ENCODE measurements at places on chromosomes 4 and X.

DNA sequence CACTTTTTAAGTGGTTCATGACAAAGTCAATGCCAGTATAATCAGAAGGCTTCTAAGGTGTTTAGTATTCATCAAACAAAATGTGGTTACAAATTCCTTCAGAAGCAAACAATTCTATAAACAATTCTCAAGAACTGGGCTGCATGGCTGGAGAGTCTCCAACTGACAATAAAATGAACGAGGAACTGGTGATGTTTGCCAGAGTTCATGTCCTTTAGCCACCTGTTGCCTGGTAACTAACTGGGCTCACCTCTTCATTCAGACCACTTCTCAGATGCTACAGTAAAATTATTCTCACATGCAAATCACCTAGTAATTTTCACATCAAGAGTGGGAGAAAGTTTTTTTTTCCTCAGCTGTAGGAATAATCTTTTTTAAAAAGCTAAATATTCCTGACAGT is 53.3 kb downstream of the CAMK2D start:
- H3K27me3 ChIP-seq, result no peaks in the 10 kb centered on the region
- H3K4me3 ChIP-seq, result no peak overlapping the region
- peaks cover 2% of the 10 kb centered on the region for H3K4me1 ChIP-seq
- no peak overlapping the region for H3K27ac ChIP-seq
- H3K36me3 ChIP-seq, result peaks cover 9% of the 10 kb centered on the region

- no peak overlapping the region for H3K4me3 ChIP-seq
- H3K4me1 ChIP-seq, result no peaks in the 10 kb centered on the region
- H3K36me3 ChIP-seq, result no peaks in the 10 kb centered on the region
Observed at GRCh38 chrX:97968376-97969163, 1084.9 kb downstream of the RPA4 start.

GRCh38 chr4:176981551-176981950 is 188.8 kb upstream of the VEGFC start:
- H3K36me3 ChIP-seq, result no peaks in the 10 kb centered on the region
- no peak for DNase-seq
- H3K27me3 ChIP-seq, result no peaks in the 10 kb centered on the region
- H3K27ac ChIP-seq, result no peak overlapping the region
- no peak overlapping the region for H3K4me3 ChIP-seq

DNA sequence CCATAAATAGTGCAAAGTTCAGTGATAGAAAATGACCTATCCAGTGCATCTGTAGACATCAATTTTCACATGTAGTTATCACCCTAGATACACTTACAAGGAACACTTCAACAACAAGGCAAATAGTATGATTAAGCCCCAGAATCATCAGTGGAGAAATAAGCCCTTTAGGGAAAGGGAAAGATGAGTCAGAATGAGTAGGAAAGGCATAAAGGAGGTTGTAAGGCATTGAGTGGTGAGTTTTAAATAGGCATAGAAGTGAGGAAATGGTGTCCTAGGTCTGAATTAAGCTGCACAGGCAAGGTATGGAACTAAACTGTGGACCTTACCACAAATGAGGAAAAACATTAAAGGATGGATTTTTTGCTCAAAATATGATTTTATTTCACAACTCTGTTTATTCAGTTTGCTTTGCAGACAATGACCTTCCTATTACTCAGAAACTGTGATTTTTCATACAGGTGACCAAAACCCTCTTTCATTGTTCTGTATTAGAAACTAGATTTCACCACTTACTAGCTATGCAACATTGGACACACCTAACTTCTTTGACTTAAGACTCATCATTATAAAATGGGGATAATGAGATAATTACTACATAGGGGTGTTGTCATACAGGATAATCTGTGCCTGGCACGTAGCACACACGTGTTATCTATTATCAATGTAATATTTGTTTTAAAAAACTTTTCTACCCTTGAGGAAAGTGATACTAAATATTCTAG is 57.0 kb upstream of the MAP9 start:
- H3K27me3 ChIP-seq, result no peaks in the 10 kb centered on the region
- no peaks in the 10 kb centered on the region for H3K36me3 ChIP-seq
- no peak overlapping the region for H3K4me3 ChIP-seq
- H3K4me1 ChIP-seq, result no peaks in the 10 kb centered on the region
- no peak for DNase-seq

DNA sequence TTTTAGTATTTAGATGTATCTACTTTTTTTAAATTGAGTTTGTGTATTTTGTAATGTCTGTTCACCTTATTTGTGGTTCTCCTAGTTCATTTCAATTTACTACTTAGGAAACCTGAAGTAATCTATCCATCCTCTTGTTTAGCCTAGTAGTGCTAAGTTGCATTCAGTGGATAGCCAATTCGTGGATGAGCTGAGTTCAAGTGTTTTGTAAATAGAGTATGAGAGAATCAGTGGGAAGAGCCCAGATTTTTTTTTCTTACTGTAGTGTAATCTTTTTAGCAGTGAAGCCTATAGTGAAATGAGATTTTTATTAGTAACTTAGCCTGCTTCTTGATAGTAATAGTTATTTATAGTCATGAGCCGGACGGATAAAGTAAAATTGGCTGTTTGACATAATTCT is 21.7 kb downstream of the STAG2 start:
- peaks cover 4% of the 10 kb centered on the region for H3K36me3 ChIP-seq
- no peaks in the 10 kb centered on the region for H3K27me3 ChIP-seq
- peaks cover 23% of the 10 kb centered on the region for H3K4me1 ChIP-seq
- H3K4me3 ChIP-seq, result no peak overlapping the region
- no peak for DNase-seq

DNA sequence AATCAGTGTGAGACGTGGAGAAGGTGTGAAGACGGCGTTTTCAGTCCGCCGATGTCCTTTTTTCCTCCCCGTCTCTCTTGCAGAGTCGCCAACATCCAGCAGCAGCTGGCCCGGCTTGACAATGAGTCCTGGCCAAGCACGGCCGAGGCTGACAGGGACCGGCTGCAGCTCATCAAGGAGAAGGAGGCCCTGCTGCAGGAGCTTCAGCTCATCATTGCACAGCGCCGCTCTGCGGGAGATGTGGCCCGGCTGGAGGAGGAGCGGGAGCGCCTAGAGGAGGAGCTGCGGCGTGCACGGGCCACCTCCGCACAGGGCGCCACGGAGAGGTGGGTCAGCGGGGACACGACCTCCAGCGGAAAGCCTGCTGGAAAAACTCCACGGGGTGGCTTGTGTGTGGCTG is 47.1 kb upstream of the CLCN4 start:
- H3K27me3 ChIP-seq, result no peaks in the 10 kb centered on the region
- H3K4me3 ChIP-seq, result no peak overlapping the region
- no peak for DNase-seq

GRCh38 chrX:53681661-53682060 is 4.9 kb downstream of the HUWE1 start:
- no peak for DNase-seq
- no peaks in the 10 kb centered on the region for H3K27me3 ChIP-seq
- H3K4me3 ChIP-seq, result peak overlapping the region; percentile 3

DNA sequence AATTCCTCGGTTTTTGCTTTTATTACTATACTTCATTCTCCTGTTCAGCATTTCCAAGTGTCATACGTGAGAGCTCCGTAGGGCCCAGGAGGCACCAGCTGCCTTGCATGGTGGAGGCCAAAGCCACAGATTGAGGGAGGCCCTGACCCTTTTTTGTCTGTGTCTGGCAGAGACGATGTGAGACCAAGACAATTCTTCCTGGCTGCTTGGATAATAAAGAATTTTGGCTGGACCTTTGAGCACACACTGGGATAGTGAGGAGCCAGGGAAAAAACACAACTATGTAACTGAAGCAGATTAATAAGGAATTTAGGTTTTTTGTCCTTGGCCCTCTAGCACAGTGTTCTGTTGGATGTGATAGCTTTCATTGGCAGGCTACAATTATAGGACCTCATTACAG is 161.0 kb downstream of the CPXCR1 start:
- no peaks in the 10 kb centered on the region for H3K27me3 ChIP-seq
- no peaks in the 10 kb centered on the region for H3K4me1 ChIP-seq
- H3K4me3 ChIP-seq, result no peak overlapping the region
- no peak for DNase-seq

- no peak for DNase-seq
- no peaks in the 10 kb centered on the region for H3K27me3 ChIP-seq
- no peaks in the 10 kb centered on the region for H3K4me1 ChIP-seq
Observed at GRCh38 chrX:44435047-44435446, 91.6 kb upstream of the EFHC2 start.

- no peak for DNase-seq
- no peaks in the 10 kb centered on the region for H3K36me3 ChIP-seq
- no peaks in the 10 kb centered on the region for H3K4me1 ChIP-seq
- no peak overlapping the region for H3K27ac ChIP-seq
- no peak overlapping the region for H3K4me3 ChIP-seq
Observed at GRCh38 chr4:5785806-5786680, 75.0 kb downstream of the EVC start.

DNA sequence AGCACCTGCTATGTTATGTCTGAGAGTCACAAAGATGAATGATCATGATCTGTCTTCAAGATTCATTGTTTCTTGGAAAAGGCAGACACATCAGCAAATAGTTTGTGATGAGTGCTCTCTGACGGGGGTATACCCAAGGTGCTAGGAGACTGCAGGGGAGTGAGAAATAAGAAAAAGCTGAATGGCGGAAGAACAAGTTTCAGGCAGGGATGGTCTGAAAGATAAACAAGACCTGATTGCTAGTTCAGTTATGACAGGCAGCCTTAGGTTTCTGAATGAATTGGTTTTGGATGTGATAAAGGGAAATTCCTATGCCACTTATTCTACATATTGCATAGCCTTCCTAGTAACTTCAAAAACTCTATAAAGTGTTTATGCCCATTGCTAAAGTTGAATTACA is 327.0 kb upstream of the DKK2 start:
- no peak overlapping the region for H3K4me3 ChIP-seq
- H3K27ac ChIP-seq, result no peak overlapping the region
- no peaks in the 10 kb centered on the region for H3K36me3 ChIP-seq
- no peak for DNase-seq
- no peaks in the 10 kb centered on the region for H3K27me3 ChIP-seq

DNA sequence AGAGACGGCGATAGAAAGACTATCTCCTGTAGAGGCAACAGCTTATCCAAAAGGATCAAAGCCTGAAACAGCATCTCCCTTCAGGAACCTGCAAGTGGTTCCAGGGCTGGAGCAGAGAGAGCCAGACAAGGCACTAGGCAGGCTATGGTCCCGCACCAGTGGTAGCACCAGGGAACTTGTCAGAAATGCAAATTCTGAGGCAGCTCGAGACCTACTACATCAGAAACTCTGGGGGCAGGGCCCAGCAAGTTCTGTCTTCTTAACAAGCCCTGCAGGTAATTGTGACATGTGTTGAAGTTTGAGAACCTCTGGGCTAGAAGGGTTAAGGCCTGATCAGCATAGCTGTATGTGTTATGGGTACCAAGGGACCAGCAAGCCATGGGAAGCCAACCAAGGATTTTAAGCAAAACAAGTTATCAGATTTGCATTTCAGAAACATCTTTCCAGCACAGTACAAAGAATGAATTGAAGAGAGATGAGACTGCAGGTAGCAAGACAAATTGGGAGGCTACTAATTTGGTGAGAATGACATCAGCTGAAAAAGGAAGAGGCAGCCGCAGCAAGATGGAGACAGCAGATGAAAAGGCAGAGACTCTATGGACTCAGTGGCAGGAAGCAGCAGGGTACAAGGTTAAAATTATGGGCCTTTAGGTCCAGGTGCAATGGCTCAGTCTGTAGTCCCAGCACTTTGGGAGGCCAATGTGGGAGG is 139.7 kb downstream of the TSPAN5 start:
- no peak overlapping the region for H3K27ac ChIP-seq
- H3K36me3 ChIP-seq, result peaks cover 2% of the 10 kb centered on the region
- no peaks in the 10 kb centered on the region for H3K27me3 ChIP-seq
- DNase-seq, result no peak

DNA sequence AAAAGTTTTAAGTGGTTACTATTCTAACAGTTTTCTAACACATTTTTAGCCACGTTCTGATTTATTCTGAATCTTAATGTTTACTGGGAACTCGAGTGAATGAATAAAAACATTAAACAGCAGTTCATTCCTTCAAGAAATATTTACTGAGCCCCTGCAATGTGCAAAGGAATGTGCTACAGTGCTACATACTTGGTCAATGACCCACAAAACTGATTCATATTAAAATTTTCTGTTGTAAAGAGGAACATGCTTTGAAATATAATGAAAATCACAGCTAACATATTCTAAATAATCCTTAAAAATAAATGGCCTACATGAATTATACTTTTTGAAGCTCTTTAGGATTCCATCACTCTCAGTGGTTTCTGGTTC is 78.7 kb downstream of the ARAP2 start:
- no peak overlapping the region for H3K27ac ChIP-seq
- H3K27me3 ChIP-seq, result no peaks in the 10 kb centered on the region
- no peak for DNase-seq
- H3K4me1 ChIP-seq, result peaks cover 6% of the 10 kb centered on the region
- peaks cover 43% of the 10 kb centered on the region for H3K36me3 ChIP-seq
- H3K4me3 ChIP-seq, result no peak overlapping the region

DNA sequence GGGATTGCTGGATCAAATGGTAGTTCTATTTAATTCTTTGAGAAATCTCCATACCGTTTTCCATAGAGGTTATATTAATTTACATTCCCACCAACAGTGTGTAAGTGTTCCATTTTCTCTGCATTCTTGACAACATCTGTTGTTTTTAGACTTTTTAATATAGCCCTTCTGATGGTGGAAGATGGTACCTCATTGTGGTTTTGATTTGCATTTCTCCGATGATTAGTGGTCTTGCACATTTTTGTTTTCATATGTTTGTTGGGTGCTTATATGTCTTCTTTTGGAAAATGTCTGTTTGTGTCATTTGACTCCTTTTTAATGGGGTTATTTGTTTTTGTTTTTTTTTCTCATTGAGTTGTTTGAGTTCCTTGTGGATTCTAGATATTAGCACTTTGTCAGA is 75.3 kb upstream of the PUDP start:
- H3K27me3 ChIP-seq, result no peaks in the 10 kb centered on the region
- H3K27ac ChIP-seq, result no peak overlapping the region
- DNase-seq, result no peak

- H3K4me3 ChIP-seq, result no peak overlapping the region
- H3K27ac ChIP-seq, result no peak overlapping the region
- H3K4me1 ChIP-seq, result no peaks in the 10 kb centered on the region
- no peaks in the 10 kb centered on the region for H3K36me3 ChIP-seq
- DNase-seq, result no peak
Observed at GRCh38 chr4:31016322-31017061, 296.3 kb downstream of the PCDH7 start.

GRCh38 chr4:73860181-73860580 is 7.1 kb downstream of the PF4V1 start:
- no peaks in the 10 kb centered on the region for H3K27me3 ChIP-seq
- no peaks in the 10 kb centered on the region for H3K36me3 ChIP-seq
- H3K4me3 ChIP-seq, result no peak overlapping the region
- DNase-seq, result no peak
- H3K27ac ChIP-seq, result no peak overlapping the region
- H3K4me1 ChIP-seq, result no peaks in the 10 kb centered on the region

DNA sequence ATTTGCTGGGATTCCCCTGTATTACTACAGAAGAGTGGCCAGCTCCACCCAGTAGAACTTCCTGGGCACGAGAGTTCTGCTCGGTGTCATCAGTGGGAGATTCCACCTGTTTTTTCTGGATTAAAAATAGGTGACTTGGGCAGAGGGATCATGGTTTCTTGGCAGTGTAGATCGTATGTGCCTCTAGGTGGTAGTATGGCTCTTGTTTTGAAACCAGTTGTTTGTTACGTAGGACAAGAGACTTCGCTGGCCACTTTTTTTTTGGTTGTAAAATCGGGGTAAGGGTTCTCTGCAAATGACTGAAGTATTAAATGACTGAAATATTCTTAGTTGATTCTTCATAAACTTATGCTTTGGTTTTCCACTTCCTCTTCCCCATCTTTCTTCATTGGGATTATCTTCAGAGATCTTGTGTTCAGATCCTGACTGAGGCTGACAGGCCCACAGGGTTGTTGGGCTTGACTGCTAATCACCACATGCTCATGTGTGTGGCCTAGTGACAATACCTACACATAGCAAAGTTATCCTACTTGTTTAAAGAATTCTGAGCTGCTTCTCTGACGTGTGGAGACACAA is 43.8 kb upstream of the WDR1 start:
- peak; percentile 26 for DNase-seq
- peaks cover 8% of the 10 kb centered on the region for H3K27me3 ChIP-seq
- no peak overlapping the region for H3K4me3 ChIP-seq

All from activated naive CD4-positive, alpha-beta T cell treated with anti-CD3 and anti-CD28 coated beads, Interleukin-2, amount 10 ng/mL, durations not matched to agents 7 days and 5 days (primary cell).